ENCODE measurements at places on chromosomes 2 and 18.

GRCh38 chr2:172098650-172099471, 3.8 kb downstream of the DLX2 start:
- peak; percentile 42 for DNase-seq

- DNase-seq: peak; percentile 38
Observed at GRCh38 chr2:118981632-118982031, 39.6 kb downstream of the MARCO start.

GRCh38 chr2:54523324-54523959, 67.3 kb downstream of the SPTBN1 start:
- DNase-seq: no peak

GRCh38 chr2:152781175-152781574, 62.8 kb downstream of the ARL6IP6 start:
- no peak for DNase-seq

DNA sequence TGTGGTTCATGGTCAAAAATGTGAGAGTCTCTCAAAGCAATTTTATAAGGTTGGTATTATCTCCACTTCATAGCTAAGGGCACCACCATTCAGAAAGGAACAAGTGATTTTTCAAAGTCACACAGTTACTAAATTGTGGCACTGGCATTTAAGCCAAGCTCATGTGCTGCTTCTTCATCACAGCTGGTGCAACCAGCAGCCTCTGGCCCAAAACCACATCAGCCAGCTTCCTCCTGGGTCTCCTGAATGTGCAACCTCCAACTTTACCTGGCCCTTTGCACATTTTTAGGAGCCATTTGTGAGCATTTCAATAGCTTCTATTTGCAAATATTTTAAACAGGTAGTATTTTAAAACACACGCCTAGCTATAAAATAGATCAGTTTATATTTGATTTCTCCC, 293.7 kb downstream of the BCL11A start:
- DNase-seq: no peak

GRCh38 chr2:141440072-141440635, 690.7 kb downstream of the LRP1B start:
- DNase-seq: no peak

DNA sequence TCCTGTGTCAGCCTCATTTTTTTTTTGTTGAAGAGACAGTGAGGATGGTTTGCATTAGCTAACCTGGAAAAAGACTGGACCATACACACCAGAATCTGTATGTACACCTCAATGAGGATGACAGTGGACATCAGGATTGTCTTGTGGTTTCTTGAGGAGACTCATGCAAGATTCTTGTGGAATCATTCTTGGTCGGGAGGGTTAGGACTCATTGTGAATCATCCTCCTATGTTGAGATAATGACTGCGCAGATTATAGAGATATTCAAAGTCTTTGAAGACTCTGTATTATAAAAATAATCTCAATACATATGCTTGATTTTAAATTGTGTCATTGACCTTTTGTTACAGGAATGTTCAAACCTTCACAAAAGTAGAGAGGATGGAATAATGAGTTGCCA, 49.1 kb upstream of the DOCK10 start:
- DNase-seq: no peak

DNA sequence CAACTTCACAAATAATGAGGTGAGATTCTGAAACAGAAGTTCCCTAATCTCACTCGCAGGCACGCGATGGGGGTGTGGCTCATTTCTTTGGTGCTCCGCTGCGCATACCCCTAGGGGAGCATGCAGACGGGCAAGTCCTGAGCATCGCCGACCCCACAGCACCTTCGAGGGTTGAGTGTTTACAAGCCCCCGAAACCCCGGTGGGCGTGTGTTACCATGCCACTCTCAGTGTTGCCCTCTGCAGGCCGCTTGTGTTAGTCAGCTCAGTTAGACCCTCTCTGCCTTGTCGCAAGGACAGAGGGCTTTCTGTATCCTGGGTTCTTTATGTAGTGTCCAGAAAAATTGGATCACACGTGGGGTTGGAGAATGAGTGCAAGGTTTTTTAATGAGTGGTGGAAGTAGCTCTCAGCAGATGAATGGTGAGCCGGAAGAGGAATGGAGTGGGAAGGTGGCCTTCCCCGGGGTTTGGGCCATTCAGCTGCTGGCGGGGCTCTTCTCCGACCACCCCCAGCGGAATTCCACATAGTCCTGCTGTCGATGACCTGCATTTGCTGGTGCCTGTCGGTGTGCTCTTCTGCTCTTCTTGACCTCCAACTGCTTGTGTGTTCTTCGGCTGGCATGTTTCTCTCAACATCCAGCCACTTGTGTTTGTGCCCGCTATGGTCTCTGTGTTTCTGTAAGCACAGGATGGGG, 191.3 kb downstream of the RPRM start:
- DNase-seq: peak; percentile 32

DNA sequence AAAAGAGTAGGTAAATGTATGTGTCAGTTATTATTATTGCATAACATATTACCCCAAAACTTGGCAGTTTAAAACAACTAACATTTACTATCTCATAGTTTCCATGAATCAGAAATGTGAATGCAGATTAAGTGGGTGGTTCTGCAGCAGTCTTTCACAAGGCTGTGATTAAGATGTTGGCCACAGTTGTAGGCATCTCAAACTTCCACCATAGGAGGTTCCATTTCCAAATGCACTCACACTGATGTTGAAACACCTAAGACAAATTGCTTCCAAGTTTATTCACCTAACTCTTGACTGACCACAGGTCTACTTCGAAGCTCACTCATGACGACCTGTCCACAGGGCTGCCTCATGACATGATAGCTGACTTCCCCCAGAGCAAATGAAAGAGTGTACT, 360.8 kb downstream of the GRB14 start:
- no peak for DNase-seq

- DNase-seq: no peak
Observed at GRCh38 chr18:59145055-59145454, 5.4 kb downstream of the SEC11C start.
